ENCODE measurements at places on chromosomes 16 and 17.

DNA sequence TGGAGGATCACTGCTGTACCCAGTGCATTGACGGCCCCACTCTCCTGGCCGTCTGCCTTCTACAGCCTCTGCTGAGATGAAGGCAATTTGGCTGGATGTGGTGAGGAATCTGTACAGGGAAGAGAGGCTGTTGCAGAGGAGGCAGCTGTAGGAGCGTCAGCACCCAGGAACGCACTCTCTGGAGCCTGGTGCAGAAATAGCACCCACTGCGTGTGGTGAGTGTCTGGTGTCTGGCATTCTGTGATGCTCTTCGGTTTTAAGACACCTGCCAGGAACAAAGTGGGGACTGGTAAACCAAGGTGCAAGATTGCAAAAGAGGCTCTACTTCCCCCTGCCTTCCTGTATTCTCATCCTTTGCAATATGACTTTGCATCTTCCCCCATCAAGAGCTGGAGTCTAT lies 187.5 kb upstream of the SDK2 start:
- DNase-seq: no peak

DNA sequence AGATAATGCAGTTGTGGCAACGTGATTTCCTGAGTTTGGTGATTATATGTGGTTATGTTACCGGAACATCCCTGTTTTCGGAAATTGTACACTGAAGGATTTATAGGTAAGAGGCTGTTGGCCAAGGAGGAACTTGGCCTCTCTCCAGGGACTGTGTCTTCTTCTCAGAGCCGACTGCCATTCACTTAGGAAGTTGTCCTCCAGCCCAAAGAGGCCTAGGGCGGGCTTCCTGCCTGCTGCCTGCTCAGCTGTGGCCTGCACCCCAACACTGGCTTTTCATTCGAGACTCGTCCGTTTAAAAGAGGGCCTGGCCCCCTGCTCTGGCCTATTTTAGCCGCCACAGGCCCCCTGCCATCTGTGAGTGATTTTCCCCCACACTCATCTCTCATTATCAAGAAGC lies 64.3 kb downstream of the ZDHHC7 start:
- DNase-seq: no peak

DNA sequence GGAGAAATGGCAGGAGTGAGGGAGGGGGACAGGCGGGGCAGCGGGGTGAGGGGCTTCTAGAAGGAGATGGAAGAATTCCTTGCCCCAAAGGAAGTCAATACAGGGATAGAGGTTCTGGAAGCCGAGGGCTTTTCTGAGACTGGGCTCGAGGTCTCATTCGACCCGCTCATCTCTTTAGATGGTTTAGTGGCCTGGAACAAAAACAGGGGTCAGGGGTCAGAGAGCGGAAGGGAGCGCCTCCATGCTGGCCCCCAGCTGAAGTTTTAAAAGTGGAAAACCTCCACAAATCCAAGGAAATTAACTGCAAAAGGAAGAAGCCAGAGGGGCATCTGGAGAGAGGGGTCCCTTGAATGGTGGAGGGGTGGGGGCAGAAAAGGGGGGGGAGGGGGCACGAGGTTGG lies 72.5 kb downstream of the SRCIN1 start:
- DNase-seq: no peak

DNA sequence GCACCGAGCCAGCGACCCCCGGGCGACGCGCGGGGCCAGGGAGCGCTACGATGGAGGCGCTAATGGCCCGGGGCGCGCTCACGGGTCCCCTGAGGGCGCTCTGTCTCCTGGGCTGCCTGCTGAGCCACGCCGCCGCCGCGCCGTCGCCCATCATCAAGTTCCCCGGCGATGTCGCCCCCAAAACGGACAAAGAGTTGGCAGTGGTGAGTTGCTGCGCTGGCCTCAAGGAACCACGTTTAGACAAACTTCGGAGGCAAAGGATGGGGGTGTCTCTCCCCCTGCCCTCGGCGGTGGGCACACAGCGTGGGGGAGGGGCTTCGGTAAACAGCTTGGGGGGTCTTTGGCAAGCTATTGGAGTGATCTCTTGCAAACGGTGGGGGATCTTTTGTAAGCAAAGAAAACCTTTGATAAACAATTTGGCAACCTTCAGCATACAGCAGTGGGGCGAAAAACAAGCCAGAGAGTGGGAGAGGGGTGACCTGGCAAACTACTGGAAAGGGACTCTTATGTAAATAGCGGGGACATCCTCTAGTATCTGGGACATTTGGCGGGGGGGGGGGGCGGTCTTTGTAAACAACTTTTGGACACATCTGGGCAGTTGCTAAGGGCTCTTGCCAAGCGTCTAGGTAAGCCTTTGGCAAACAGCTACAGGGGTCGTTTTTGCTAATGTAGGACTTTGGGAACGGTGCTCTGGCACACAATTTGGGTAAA lies 587 bp downstream of the MMP2 start:
- no peak for DNase-seq

DNA sequence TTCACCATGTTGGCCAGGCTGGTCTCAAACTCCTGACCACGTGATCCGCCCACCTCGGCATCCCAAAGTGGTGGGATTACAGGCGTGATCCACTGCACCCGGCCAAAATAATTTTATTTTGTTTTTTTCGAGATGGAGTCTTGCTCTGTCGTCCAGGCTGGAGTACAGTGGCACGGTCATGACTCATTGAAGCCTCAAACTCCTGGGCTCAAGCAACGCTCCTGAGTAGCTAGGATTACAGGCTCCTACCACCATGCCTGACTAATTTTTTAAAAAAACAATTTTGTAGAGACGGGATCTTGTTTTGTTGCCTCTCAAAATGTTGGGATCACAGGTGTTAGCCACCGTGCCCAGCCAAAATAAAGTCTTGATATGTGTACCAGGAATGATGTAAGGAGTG lies 2.4 kb upstream of the TTLL6 start:
- no peak for DNase-seq

GRCh38 chr16:17211797-17212196 lies 259.0 kb downstream of the XYLT1 start:
- no peak for DNase-seq

DNA sequence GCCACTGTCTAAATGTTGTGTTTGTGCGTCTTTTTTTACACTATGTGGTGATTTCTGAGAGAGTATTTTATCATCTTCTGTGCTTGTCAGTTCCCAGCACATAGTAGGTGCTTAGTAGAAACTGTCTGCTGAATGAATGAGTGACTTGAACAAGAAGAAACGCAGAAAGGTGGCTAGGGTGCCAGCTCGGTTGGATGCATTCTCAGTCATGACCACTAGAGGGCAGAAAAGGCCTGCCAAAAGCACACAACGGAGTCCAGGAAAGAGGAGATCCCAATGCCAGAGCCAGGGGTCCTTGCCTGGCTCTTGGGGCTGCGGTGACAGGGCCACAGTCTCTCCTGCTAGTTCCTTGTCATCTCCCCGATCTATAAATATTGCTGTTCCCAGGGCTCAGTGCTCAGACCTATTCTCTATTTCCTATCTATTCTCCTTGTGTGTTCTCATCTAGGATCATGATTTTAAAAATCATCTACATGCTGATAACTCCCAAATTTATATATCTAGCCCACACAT lies 57.3 kb upstream of the CCL1 start:
- DNase-seq: peak; percentile 30

DNA sequence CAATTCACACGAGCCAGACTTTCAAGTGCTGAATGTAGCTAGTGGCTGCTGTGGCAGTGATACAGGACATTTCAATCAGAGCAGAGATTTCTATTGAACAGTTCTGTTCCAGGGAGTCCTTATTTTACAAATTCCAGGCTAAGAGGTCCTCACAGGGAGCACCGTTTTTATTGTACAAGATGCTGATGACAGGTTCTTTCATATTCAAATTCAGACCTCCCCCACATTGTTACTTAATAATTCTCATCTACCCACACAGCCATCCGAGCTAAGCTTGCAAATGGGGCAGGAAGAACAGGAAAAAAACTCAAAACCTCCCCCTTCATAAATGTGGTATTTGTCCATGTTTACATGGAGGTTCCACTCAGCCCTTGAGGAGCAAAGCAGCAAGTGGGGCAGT lies 9.8 kb downstream of the GABARAPL2 start:
- DNase-seq: no peak

GRCh38 chr16:46857368-46857945 lies 26.5 kb upstream of the C16orf87 start:
- DNase-seq: no peak

DNA sequence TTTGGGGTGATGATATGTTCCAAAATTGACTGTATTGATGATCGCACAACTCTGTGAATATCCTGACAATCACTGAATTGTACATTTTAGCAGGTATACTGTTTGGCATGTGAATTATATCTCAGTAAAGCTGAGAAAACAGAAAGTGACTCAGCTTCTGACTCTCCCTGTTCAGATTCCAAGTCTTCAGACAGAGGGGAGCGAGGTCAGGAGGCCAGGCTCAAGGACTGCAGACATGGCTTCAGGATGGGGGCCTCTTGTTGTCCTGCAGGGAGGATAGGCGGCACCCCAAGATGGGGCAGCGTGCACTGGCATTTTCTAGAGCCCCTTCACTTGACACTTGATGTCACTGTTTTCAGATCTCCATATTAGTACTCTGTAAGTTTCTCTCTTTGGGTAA lies 45.6 kb downstream of the KNOP1 start:
- no peak for DNase-seq

GRCh38 chr16:85275533-85276249 lies 163.4 kb upstream of the CIBAR2 start:
- DNase-seq: no peak

DNA sequence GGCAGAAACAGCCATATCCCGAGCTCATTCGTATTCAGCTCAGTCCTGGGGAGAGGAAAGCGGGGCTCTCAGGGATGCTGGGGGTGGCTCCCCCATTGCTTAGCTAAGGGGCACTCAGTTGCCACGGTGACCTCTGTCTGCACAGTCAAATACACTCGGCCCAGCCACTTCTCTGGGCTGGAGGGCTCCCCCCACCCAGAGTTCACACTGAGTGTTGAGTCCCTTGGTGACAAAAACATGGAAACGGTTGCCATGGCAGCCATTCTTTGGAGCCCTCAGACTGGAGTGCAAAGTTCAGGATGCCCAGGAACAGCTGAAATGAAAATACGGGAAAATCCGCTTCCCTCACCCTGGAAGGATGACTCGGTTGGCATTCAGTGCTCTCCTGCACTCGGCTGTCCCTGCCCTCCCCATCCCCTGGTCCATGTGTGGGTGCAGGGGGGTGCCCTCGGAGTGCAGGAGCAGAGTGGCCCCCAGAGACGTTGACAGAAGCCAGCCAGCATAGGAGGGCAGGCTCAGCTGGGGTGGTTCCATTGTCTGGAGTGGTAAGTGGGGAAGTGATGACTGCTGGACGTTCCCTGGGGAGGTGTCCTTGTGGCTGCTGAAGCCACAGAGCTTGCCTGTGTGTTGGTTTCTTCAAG lies 216.5 kb downstream of the NTN1 start:
- no peak for DNase-seq

GRCh38 chr17:57782062-57782490 lies 37.0 kb upstream of the CCDC182 start:
- DNase-seq: no peak

- no peak for DNase-seq
Observed at GRCh38 chr17:17356931-17357270, 53.7 kb downstream of the NT5M start.

DNA sequence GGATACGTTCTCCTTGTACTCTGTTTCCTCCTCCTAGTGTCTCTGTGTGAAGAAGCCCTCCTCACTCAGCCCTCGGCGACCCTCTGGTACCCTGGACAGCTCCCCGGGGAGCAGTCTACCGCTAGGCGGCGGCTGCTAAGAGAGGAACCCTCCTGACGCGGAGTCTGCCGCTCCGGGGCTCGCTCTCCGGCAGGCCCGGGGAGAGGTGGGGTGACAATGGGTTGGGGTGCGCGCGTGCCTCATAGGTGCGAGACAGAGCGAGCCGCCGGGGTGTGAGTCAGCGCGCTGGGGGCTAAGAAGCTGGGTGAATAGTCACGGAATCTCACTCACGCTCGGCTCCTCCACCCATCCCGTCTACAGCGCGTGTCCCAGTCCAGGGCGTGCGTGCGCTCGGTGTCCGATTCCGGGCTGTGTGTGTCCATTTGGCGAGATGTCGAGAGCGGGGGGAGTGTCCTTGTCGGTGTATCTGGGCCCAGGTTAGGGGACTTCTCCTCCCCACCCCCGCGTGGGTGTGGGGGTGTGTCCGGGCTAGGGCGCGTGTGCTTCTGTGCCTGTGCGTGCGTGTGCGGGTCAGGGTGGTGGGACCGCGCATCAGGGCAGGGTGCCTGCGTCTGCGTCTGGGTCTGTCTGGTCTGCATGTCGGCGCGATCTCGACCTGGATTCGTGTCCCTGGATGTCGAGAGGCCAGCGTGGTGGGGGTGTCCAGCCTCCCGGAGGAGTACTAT lies 577 bp upstream of the HS3ST2 start:
- peak; percentile 75 for DNase-seq

DNA sequence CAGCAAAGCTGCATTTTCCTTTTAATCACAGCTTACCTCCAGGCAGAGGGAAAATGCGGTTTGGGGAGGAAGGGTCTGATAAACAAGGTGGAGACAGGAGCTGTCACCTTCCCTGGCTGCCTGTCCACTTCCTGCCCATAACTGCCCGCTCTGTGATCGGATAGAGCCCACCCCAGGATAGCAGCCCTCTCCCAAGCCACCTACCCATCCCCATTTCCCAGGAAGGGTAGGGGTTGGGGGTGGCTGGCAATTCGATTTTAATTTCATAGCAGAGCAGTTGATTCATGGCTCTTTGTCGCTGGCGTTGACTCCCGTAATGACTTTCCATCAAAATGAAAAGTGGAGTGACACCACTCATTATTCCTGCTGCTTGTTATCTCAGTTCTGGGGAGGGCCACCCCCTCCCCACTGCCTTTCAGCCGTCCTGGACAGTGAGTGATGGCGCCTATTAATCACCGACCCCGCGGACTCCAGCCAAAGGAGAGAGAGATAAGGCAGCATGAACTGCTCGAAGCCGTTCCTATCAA lies 11.2 kb downstream of the CDK5RAP3 start:
- DNase-seq: no peak

DNA sequence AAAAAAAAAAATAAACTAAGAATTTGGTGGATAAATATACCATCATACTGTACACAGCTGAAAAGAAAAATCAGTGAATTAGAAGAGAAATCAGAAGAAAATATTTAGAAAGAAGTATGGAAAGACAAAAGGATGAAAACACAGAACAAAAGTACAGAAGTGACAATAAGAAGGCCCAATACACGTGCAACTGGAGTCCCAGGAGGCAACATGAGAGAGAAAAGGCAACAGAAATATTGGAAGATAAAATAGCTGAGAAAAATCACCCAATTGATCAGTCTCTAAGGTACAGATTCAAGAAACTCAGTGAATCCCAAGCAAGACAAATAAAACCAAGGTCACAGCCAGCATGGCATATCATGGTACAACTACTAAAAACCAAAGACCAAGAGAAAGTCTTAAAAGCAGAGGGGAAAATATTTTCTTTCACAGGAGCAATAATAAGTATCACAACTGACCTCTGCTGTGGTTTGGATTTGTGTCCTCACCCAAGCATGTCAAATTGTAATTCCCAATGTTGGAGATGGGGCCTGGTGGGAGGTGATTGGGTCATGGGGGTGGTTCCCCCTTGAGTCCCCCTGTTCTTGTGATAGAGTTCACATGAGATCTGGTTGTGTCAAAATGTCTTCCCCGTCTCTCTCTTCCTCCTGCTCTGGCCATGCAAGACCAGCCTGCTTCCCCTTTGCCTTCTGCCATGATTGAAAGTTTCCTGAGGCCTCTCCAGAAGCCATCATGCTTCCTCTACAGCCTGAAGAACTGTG lies 20.2 kb upstream of the ENGASE start:
- DNase-seq: no peak

GRCh38 chr16:11418506-11418905 lies 73.2 kb downstream of the RMI2 start:
- DNase-seq: no peak

GRCh38 chr17:11515901-11516300 lies 82.4 kb upstream of the DNAH9 start:
- no peak for DNase-seq

GRCh38 chr17:39600997-39601597 lies 6.6 kb downstream of the NEUROD2 start:
- DNase-seq: no peak

Measured in keratinocyte (primary cell).